ENCODE measurements at places on chromosomes 5 and 9.
A peak's percentile ranks its signal among the peaks of the same experiment; 100 is the strongest.

- H3K36me3 ChIP-seq, result no peaks in the 10 kb centered on the region
- no peak overlapping the region for H3K4me3 ChIP-seq
- no peak overlapping the region for H3K27ac ChIP-seq
- no peaks in the 10 kb centered on the region for H3K27me3 ChIP-seq
- no peaks in the 10 kb centered on the region for H3K4me1 ChIP-seq
Observed at GRCh38 chr9:131011274-131012022, 2.5 kb downstream of the LAMC3 start.

DNA sequence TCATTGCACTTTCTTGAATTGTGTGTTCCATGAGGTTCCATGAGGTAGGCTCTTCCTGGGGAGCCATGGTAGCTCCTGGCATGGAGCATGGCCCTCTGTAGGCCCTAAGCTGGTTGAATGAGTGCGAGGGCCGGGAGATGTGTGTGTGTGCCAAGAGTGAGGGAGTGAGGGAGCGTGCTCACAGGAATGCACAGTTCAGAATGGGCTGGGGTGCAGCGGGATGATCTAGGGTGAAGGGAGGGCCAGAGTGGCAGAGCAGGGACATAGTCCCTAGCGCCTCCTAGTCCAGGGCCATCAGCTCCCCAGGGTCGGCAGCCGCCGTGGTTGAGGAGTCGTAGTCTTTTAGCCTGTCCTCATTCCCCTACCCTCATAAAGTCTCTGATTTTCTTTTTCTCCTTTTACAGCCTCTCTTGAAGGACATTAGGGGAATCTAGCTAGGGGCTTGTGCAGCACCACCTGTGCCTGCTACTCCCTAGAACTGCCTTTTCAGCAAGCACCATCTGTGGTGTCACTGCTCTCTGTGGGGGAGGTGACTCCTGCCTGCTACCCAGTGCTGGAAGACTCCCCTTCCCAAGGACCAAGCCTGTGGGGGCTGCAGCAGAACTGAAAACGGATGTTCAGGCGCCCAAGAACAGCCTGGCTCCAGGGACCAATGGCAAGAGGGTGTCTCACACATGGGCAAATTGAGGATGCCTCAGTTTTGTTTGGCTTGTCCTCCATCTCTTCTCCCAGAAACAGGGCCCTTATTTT, 65.3 kb upstream of the PPARGC1B start:
- no peak overlapping the region for H3K4me3 ChIP-seq
- no peaks in the 10 kb centered on the region for H3K36me3 ChIP-seq

DNA sequence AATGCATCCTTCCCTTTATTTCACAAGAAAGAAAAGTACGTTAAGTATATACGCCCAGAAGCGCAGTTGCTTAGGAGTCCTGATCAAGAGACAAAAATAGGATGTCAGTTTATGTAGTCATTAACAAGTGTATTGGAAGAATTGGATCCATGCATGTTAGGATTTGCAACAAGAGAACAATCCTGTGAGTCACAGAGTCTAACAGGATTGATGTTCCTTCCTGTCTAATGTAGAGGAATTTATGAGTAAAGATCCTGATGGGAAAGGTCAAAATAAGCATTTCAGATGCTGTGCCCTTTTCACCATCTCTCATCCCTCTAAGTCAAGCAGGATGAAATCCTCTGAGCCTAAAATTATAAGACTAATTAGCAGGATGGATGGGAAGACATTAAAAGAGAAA, 406.0 kb upstream of the GRIA1 start:
- H3K4me3 ChIP-seq, result no peak overlapping the region
- peaks cover 4% of the 10 kb centered on the region for H3K4me1 ChIP-seq
- no peaks in the 10 kb centered on the region for H3K36me3 ChIP-seq
- H3K27me3 ChIP-seq, result no peaks in the 10 kb centered on the region

DNA sequence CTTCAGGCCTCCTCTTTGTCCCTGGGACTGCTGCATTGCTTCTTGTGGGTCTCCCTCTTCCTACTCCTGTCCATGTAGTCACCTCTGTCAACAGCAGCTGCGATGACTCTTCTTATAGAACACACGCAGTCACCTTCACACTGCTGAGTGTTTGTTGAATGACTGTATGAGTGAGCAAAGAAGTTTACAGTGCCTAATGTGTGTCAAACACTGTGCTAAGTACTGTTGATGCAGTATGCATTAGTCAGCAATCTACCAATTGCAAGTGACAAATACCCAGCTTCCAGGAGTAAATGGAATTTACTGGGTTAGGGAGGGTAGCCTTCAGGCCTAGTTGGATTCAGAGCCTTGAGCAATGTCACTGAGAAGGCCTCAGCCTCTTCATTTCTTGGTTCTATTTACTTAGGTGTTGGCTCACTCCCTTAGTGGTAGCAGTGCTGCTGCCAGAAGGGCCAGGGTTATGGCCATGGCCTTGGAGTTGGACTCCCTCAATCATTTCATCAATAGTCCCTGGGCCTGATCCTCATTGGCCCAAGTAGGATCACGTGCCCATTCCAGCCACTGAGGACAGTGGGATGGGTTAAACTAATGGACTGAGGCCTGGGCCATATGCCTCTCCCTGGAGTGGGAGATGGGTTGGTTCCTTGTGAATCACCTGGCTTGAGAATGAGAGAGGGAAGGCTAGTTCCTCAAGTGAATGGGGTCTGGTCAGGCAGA, 93.5 kb downstream of the RGS3 start:
- no peak overlapping the region for H3K27ac ChIP-seq
- DNase-seq, result no peak
- no peaks in the 10 kb centered on the region for H3K27me3 ChIP-seq
- H3K4me3 ChIP-seq, result no peak overlapping the region

GRCh38 chr9:35048511-35048910, 23.9 kb downstream of the VCP start:
- no peak overlapping the region for H3K27ac ChIP-seq
- H3K27me3 ChIP-seq, result no peaks in the 10 kb centered on the region
- H3K4me3 ChIP-seq, result no peak overlapping the region
- H3K4me1 ChIP-seq, result no peaks in the 10 kb centered on the region
- no peak for DNase-seq
- no peaks in the 10 kb centered on the region for H3K36me3 ChIP-seq

DNA sequence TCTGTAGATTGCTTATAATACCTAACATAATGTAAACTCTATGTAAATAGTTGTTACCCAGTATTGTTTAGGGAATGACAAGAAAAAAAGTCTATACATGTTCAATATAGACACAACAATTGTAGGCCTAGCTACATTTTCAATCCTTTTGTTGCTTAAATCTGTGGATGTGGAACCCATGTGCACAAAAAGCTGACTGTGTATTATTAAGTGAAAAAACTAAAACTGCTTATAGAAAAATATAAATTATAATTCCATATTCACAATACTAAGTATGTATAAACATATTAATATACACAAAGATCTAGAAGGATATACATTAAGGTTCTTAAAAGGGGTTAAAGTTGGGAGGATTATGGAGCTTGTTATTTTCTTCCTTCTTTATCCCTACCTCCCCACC, 188.7 kb downstream of the PIK3R1 start:
- no peak overlapping the region for H3K4me3 ChIP-seq
- DNase-seq, result no peak
- H3K27ac ChIP-seq, result no peak overlapping the region
- H3K4me1 ChIP-seq, result 0 out of 2 replicates have a peak, but pooled peaks cover 8% of the 10 kb centered on the region
- no peaks in the 10 kb centered on the region for H3K27me3 ChIP-seq

GRCh38 chr5:171442287-171443042, 23.0 kb downstream of the FGF18 start:
- DNase-seq, result no peak
- H3K4me3 ChIP-seq, result no peak overlapping the region
- H3K36me3 ChIP-seq, result no peaks in the 10 kb centered on the region
- H3K27ac ChIP-seq, result peak overlapping the region; percentile 66

- DNase-seq, result no peak
- H3K36me3 ChIP-seq, result no peaks in the 10 kb centered on the region
- H3K4me1 ChIP-seq, result no peaks in the 10 kb centered on the region
- no peak overlapping the region for H3K4me3 ChIP-seq
- H3K27me3 ChIP-seq, result no peaks in the 10 kb centered on the region
- no peak overlapping the region for H3K27ac ChIP-seq
Observed at GRCh38 chr5:149201121-149201637, 59.9 kb downstream of the ABLIM3 start.

DNA sequence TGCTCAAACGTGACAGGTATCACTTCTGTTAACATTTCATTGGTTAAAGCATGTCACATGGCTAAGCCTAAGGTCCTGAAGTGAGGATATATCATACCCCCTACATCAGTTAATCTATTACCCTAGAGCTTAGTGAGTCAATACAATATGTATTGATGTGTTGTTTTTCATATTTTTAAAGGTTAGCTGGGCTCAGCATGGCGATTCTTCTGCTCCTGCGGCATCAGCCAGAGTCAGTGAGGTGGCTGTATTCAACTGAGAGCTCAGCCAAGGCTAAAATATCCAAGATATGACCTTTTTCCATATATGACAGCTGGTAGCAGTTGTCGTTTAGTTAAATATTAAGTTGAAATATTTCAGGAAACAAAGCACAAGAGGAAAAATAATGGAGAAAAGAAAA, 38.5 kb upstream of the MPDZ start:
- DNase-seq, result no peak
- H3K27ac ChIP-seq, result no peak overlapping the region
- H3K27me3 ChIP-seq, result no peaks in the 10 kb centered on the region
- no peaks in the 10 kb centered on the region for H3K36me3 ChIP-seq
- no peaks in the 10 kb centered on the region for H3K4me1 ChIP-seq
- H3K4me3 ChIP-seq, result no peak overlapping the region

GRCh38 chr5:83107692-83108420, 30.5 kb downstream of the XRCC4 start:
- no peaks in the 10 kb centered on the region for H3K36me3 ChIP-seq
- H3K4me3 ChIP-seq, result no peak overlapping the region
- H3K27ac ChIP-seq, result no peak overlapping the region
- 0 out of 2 replicates have a peak, but pooled peaks cover 5% of the 10 kb centered on the region for H3K4me1 ChIP-seq

GRCh38 chr5:89694026-89694550, 715.5 kb downstream of the CETN3 start:
- H3K27ac ChIP-seq, result no peak overlapping the region
- no peak overlapping the region for H3K4me3 ChIP-seq
- H3K36me3 ChIP-seq, result no peaks in the 10 kb centered on the region
- DNase-seq, result no peak
- H3K27me3 ChIP-seq, result no peaks in the 10 kb centered on the region
- H3K4me1 ChIP-seq, result no peaks in the 10 kb centered on the region

DNA sequence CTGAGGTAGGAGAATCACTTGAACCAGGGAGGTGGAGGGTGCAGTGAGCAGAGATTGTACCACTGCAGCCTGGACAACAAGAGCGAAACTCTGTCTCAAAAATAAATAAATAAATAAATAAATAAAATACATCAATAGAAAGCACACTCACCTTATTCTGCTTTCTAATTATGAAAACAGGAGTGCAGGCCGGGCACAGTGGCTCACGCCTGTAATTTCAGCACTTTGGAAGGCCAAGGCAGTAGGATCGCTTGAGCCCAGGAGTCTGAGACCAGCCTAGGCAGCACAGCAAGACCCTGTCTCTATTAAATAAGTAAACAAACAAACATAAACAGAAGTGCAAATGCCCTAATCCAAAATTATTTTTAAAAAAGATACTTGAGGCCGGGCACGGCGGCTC, 2.3 kb downstream of the PWWP2A start:
- no peak overlapping the region for H3K4me3 ChIP-seq
- H3K36me3 ChIP-seq, result peaks cover 4% of the 10 kb centered on the region
- H3K27me3 ChIP-seq, result no peaks in the 10 kb centered on the region
- H3K4me1 ChIP-seq, result peaks cover 7% of the 10 kb centered on the region
- DNase-seq, result no peak

- no peaks in the 10 kb centered on the region for H3K36me3 ChIP-seq
- no peaks in the 10 kb centered on the region for H3K4me1 ChIP-seq
- H3K27me3 ChIP-seq, result no peaks in the 10 kb centered on the region
- no peak for DNase-seq
Observed at GRCh38 chr5:7794823-7795222, 56.1 kb downstream of the CFAP90 start.
